ENCODE measurements at places on chromosomes 3 and 15. TPM values are rescaled to one million over a fixed set of nuclear protein-coding genes. Genes with fewer than 3 reads are reported as not detected.

The GHSR gene
- total RNA-seq: not detected

The POPDC2 gene
- total RNA-seq: 3.3 TPM

The MELTF gene
- total RNA-seq: 68.7 TPM

The IQCF2 gene
- not detected for total RNA-seq

DNA sequence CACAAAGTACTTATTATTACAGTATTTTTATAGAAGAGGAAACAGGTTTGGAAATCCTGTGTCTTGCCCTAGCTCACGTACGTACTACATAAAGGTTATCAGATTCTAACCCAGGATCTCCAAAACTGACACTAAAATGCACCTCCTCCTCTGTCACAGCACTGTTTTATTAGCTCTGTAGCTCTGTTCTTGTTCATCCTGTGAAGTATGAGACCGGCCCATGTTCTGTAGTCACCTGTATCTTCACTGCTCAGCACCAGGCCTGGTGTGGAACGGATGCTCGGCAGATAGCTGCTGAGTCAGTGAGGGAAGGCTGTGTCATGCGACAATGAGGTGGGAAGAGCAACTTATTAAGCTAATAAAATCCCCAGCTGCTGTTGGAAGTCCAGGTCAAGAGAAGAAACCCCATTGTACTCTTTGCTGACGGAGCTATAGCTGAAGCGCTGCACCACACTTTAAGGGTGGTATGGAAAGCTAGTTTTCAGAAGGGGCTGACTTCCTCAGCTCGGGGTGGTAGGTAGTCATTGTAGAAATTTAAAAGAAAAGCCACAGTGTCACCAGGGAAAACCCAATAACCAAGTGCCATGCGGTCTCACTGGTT, 22.8 kb downstream of the BCL2A1 start:
- no peaks in the 10 kb centered on the region for H3K36me3 ChIP-seq
- H3K4me3 ChIP-seq: no peak overlapping the region
- no peak overlapping the region for H3K27ac ChIP-seq

GRCh38 chr3:30180310-30181177, 425.9 kb upstream of the TGFBR2 start:
- H3K27me3 ChIP-seq: no peaks in the 10 kb centered on the region
- H3K36me3 ChIP-seq: no peaks in the 10 kb centered on the region
- no peak for DNase-seq
- H3K4me3 ChIP-seq: no peak overlapping the region
- peak overlapping the region; percentile 27 for H3K27ac ChIP-seq

DNA sequence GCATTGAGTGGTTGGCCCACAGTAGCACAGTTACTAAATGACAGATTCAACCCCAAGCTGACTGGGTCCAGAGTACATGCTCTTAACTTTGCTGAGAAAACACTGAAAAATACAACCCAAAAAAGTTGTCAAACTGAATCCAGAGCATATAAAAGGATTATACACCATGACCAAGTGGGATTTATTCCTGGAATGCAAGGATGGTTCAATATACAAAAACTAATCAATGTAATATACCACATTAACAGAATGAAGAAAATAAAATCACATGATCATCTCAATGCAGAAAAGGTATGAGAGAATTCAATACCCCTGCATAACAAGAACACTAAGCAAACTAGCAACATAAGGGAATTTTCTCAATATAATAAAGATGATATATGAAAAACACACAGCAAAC, 98.5 kb downstream of the STAG1 start:
- H3K4me1 ChIP-seq: peaks cover 5% of the 10 kb centered on the region
- peaks cover 2% of the 10 kb centered on the region for H3K36me3 ChIP-seq
- no peak for DNase-seq
- no peaks in the 10 kb centered on the region for H3K27me3 ChIP-seq
- no peak overlapping the region for H3K4me3 ChIP-seq

DNA sequence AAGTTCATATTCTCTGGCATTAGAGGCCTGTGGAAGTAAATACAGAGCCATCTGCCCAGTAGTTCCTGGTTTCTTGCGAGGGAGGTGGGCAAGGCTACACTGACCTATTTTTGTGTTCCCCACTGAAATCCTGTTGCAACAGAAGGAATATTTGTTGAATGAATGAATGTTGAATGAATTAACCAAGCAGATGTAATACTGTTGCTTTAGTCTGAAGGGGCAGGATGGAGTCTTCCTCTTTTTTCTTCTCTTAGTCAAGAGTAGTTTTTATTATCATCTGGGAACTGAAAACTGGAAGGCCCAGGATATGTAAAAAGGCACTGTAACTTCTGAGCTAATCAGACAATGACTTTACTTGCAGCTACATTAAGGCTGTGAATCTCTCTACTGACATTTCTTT, 17.1 kb downstream of the BLOC1S6 start:
- H3K4me3 ChIP-seq: no peak overlapping the region
- peaks cover 29% of the 10 kb centered on the region for H3K36me3 ChIP-seq
- H3K27me3 ChIP-seq: no peaks in the 10 kb centered on the region
- DNase-seq: no peak
- peaks cover 5% of the 10 kb centered on the region for H3K4me1 ChIP-seq
- H3K27ac ChIP-seq: no peak overlapping the region

- H3K4me1 ChIP-seq: peaks cover 33% of the 10 kb centered on the region
- H3K36me3 ChIP-seq: no peaks in the 10 kb centered on the region
- no peak overlapping the region for H3K27ac ChIP-seq
- H3K4me3 ChIP-seq: no peak overlapping the region
These were observed 170.2 kb downstream of the FNDC3B start for GRCh38 chr3:172209333-172210321.

- H3K4me1 ChIP-seq: no peaks in the 10 kb centered on the region
- H3K27ac ChIP-seq: no peak overlapping the region
- no peak for DNase-seq
- no peak overlapping the region for H3K4me3 ChIP-seq
- H3K27me3 ChIP-seq: no peaks in the 10 kb centered on the region
- H3K36me3 ChIP-seq: peaks cover 59% of the 10 kb centered on the region
These were observed 14.0 kb upstream of the ZCWPW2 start for GRCh38 chr3:28334552-28334951.

- H3K36me3 ChIP-seq: no peaks in the 10 kb centered on the region
- H3K4me3 ChIP-seq: no peak overlapping the region
- H3K27me3 ChIP-seq: peaks cover 7% of the 10 kb centered on the region
- no peak overlapping the region for H3K27ac ChIP-seq
- no peaks in the 10 kb centered on the region for H3K4me1 ChIP-seq
- DNase-seq: no peak
These were observed 118.4 kb downstream of the ADCY5 start for GRCh38 chr3:123330441-123330991.

Measured in suprapubic skin (tissue), 4 donors.